Activated T-cell treated with anti-CD3 and anti-CD28 coated beads, Interleukin-2, amount 50 U/mL, for 72 hours (primary cell): ENCODE measurements at places on chromosomes 3 and 15. TPM values are rescaled to one million over a fixed set of nuclear protein-coding genes. Genes with fewer than 3 reads are reported as not detected.

GRCh38 chr15:80010131-80010673 lies 39.2 kb upstream of the BCL2A1 start:
- no peak for DNase-seq

DNA sequence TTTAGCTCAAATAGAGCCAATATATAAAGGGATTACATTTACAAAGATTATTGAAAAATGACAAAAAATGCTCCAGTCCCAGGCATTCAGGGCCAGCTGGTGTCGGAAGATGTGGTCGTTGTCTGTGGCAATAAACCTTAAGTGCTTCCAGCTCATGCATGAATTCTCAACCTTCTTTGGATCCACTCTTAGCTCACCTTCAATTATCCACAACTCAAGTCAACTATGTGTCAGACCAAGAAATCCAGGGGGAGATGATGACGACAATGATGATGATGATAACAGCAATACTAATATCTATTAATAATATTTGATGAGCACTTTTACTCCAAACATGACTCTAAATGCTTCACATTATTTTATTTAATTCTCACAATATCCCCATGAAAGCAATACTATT lies 53.6 kb upstream of the PXYLP1 start:
- DNase-seq = no peak

GRCh38 chr3:53938645-53939044 lies 47.0 kb upstream of the SELENOK start:
- peak; percentile 30 for DNase-seq

GRCh38 chr3:185308126-185308754 lies 54.4 kb upstream of the EHHADH start:
- peak; percentile 69 for DNase-seq

SPSB4 gene
- not detected for total RNA-seq

CCDC14 gene
- total RNA-seq = 64.5 TPM

LMAN1L gene
- 0.53 TPM for total RNA-seq

- DNase-seq = no peak
Measured at GRCh38 chr3:50577348-50577747, 8.0 kb downstream of the HEMK1 start.

DNA sequence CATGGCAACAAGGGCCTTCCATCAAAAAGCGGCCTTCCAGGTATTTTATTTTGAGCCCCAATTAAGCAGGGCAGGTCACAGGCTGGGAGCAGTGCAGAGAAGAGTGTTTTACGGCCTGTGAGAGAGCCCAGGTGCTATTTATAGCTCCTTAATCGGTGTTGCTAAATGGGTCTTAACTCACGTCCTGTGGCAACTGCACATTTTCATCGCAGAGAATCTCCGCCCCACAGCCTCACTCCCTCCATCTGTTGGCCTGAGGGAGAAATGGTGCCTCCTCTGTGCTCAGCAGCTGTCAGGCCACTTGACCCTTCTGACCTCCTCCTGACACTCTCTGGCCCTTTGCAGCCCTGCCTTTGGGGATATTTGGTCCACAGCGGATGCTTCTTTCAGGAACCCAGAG lies 58.6 kb downstream of the SPSB4 start:
- no peak for DNase-seq

DNA sequence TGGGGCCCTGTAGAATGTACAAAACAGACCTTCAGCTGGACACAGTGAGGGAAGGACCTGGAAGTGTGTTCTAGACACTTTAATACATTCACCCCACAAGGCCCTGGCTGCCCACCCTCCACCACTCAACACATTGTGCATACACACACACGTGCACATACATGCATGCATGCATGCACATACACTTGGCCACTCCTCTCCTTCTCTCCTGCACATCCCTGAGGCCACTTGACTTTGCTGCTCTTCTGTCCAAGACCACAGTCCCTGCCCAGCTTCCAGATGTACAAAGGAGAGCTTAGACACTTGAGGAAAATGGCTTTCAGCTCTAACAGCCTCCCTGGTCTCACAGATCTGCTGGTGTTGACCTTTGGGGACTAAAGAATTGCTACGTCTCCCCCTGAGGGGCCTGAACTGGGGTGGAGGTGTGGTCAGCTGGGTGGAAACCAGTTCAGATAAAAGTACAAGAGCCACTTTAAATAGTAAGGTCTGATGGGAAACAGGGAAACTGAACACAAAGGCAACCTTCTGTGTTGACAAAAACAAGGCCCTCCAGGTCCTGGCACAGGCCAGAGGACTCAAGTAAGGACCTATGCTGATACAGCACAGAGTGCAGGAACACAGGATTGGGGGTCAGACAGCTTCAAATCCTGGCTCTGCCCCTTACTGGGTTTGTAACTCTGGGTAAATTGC lies 24.8 kb upstream of the NOX5 start:
- DNase-seq = no peak
